ENCODE measurements at places on chromosomes 6 and 20.

GRCh38 chr6:70823651-70824050, 133.2 kb downstream of the B3GAT2 start:
- DNase-seq, result no peak

GRCh38 chr6:161246725-161247124, 27.1 kb downstream of the AGPAT4 start:
- no peak for DNase-seq

DNA sequence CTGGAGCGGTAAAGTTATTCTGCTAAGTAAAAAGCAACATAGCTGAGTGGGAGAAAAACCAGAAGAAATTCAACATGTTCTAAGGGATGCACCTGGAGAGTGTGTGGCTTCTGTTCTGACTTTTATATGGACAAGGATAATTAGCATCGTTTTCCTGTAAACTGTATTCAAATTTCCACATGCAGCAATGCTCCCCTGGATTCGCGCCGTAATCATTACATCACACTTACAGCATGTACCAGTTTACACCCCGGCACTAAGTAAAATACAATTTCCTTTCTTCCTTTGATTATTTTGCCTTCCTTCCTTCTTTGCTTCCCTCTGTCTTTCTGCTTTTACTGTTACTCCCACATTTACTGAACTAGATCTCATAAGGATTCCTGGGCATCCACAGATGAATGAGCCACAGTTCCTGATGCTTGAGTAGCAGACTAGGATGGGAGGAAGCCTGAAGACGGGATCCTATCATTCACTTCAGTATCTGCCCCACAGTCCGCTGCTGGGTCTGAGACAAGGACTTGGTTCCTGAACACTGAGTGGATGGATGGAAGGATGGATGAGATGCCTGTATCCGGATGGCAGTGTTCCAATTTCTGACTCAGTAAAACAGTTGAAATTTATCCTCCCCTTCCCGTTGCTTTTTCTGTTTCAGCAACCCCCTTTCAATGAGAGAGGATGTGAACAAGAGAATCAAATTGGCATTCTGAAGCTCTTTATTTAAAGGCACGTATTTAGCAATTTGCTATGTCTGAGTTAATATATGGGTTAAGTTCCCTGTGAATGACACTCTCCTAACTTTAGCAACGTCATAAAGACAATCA, 174.6 kb downstream of the GJA10 start:
- DNase-seq, result no peak

DNA sequence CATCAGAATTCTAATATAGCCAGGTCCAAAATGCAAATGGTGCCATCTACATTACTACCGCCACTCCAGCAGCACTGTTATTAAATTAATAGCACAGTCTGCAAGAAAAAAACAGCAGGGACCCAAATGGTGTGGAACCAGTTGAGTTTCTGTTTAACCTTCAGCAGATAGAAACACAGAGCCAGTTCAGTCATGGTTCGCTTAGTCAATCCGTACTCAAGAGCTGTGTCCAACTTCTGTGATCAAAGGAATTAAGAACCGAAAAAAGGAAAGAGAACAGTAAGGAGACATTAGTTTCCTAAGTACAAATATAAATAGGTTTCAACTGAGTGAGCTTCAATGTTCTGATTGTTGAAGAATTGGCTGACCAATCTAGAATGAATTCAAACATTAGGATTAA, 107.7 kb downstream of the TRDN start:
- DNase-seq, result no peak

- no peak for DNase-seq
Measured at GRCh38 chr20:821046-821730, 12.3 kb upstream of the FAM110A start.

DNA sequence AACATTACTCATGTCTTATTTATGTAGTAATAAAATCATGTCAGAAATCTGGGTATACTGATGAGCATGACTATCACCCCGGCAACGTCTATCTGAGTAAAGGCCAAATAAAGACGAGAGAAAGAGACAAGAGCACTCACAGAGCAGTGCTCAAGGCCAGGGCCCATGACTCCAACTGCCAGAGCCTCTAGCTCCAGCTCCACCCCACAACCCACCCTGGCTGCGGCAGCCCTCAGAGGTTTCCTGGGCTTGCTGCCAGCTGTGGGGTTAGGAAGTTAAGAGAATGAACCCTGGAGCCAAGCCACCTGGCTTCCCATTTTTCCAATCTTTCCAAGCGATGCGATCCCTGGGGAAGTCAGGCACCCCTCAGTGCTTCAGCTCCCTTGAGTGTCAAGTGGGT, 92.0 kb upstream of the PAX1 start:
- no peak for DNase-seq

DNA sequence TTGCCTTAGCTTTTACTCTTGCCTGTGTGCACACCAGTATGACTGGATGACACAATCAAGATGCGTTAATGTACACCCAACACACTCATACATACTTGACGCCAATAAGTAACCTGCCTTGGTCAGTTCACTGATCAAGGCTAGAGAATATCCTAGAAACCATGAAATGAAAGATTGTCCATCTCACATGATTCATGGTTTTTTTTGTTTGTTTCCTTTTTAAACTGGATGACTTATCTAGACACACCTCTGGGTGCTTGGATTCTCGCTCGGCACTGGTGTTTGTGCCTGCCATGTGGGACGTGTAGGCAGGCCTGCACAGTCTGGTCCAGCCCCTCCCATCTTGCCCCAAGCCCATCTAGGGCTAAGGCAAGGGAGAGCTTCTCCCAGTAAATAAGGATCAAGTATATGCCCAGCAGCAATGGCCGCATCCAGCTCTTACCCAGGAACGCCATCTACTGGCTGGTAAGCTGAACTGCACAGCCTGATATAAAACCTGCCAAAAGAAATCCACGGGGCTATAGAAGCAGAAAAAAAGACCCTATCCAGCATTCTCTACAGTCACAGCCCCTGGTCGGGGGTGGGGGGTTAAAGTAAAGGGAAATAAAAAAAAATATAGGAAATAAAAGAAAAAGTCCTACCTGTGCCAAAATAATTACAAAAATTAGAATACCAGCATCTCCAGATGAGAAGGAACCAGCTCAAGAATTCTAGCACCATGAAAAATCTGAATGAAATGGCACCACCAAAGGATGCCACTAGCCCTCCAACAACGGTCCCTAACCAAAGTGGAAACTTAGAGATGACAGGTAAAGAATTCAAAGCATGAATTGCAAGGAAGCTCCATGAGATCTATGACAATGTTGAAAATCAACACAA, 73.3 kb downstream of the OTOR start:
- DNase-seq, result no peak

DNA sequence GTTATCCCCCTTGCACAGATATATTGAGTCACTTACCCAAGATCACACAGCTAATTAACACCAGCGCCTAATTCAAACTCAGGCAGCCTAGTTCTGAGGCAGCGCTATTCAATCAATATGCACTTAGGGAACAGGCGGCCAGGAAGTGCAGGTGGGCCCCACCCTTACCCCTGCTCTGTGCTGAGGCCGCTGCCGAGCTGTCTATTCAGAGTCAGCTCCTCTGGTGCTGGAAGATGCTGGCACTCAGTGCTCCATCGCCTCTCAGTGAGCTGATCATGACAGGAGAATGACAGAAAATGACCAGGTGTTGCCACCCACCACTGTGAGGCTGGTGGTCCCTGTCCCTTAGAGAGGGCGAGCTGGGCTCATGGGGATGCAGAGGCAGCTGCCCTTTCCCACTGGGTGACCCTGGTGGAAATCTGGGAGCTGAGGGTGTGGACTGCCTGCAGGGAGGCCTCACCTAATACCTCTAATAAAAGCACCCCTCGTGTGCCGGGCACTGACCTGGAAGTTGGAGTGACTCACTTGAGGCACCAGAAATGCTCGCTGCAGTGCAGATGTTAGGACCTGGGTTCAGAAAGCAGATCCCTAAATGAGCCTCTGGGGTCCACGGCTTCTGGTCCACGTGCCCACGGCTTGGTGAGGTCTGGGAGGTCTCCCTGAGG, 42.5 kb upstream of the CD93 start:
- no peak for DNase-seq

DNA sequence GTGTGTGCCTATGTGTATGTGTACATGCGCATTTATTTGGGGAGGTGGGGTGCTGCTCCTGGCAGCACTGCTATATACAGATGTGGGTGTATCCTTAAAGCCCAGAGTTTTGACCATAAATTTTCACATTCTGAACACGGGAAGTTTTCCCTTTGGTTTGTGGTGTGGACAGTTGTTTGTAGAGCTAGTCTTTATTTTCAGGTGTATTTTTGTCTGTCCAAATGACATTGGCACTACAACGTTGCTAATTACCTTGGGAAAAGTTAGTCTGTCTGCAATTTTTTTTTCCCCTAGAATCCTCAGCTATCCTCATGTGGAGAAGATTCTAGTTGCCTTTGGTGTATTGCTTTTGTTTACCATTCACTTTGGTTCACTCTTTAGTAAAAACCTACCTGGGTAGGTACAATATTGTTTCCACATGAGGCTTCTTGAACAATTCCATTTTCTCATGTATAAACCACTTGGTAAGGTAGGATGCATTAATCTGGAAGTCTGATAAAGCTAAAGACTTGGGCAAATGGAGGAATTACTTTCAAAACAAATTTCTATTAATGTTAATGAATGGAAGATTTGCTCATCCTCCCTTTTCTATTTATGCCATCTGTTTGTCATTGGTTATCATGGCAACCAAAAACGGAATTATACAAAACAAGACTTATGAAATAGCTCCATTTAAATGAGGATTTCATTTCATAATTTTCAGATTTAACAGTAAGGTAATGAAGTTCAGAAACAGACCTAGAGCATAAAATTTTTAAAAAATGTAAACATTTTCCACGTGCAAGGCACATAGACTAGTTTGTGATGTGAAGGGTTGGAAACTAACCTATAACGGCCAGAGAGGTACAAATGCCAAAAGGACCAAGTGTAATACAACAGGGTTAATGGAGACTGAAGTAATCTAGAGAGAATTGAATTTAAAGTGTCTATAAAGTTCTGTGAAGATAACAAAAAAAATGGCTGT, 3.9 kb downstream of the CCN2 start:
- DNase-seq, result no peak

DNA sequence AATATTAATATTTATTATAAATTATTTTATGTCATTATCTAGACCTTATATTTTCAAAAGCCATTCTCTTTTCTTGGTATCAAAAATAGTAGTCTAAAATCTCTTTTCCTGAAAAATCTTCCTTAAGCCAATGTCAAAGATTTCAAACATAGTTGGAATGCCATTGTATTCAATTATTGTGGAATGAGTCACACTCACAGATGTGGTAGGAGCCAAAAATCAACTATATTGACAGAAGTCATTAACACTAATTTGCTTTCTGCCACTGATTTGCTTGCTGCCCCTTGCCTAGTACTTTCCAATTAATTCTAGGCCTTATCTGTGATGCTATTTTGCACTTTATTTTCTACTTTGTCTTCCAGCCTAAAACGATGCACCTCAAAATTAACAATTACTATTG, 1326.3 kb upstream of the GJE1 start:
- DNase-seq, result no peak

GRCh38 chr20:25532015-25532751, 53.1 kb downstream of the NINL start:
- no peak for DNase-seq

GRCh38 chr6:56686429-56686828, 43.7 kb upstream of the DST start:
- no peak for DNase-seq

- no peak for DNase-seq
Measured at GRCh38 chr6:107646176-107646575, 156.3 kb downstream of the SOBP start.

DNA sequence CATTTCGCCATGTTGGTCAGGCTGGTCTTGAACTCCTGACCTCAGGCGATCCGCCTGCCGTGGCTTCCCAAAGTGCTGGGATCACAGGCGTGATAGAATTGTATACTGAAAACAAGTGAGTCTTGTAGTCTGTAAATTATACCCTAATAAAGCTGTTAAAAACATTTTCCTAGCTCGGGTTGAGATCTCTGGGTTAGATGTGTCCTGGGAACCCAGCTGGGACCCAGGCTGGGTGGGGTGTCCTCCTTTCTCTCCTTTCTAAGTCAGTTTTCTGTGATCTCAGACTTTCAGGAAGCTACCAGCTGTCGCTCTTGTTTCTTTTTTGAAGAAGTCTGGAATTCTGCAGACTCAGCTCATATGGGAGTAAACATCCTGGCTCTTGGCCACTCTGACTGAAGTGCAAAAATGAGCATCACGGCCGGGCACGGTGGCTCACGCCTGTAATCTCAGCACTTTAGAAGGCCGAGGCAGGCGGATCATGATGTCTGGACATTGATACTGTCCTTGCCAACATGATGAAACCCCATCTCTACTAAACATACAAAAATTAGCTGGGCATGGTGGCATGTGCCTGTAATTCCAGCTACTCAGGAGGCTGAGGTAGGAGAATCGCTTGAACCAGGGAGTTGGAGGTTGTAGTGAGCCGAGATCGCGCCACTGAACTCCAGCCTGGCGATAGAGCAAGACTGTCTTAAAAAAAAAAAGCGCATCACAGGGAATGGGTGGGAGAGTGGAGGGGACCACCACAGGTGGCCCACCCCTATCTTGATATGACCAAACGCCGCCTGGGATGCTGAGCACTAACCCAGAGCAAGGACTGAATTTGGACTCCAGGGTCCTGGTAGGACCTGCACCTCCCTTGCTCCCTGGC, 9.9 kb upstream of the PCIF1 start:
- DNase-seq, result no peak

DNA sequence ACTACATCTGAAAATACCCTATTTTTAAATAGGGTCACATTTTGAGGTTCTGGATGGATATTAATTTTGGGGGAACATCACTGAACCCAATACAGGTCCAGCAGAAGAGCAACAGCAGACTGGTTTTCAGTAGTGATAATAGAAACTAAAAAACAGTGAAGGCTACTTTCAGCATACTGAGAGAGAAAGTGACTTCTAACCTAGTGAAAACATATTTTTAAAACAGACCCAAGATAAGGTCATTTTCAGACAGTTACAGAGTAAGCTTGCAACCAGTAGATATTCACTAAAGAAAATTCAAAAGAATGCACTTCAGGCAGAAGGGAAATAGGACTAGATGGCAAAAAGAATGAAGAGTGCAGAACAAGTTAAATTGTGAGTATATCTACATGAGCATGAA, 42.0 kb upstream of the TMEM244 start:
- DNase-seq, result no peak

- no peak for DNase-seq
Measured at GRCh38 chr6:32127409-32127716, 683 bp downstream of the ATF6B start.

- DNase-seq, result no peak
Measured at GRCh38 chr6:56551409-56552120, 91.1 kb downstream of the DST start.

GRCh38 chr6:131979515-131980337, 28.6 kb upstream of the CCN2 start:
- DNase-seq, result no peak

DNA sequence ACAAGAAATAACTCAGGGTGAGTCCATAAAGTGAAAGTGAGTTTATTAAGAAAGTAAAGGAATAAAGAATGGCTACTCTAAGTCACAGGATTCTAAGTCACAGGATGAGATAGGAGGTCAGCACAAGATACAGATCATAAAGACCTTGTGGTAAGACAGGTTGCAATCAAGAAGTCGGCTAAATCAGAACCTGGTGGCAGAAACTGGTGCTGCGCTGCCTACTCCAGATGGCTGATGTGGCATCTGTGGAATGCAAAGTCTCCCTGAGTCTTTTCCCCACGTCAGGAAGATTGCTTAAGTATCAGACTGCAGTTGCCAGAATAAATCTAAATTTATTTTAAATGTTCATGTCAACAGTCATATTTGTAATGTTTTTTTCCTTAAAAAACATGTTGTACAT, 10.7 kb upstream of the KCNK15 start:
- DNase-seq, result no peak

GRCh38 chr6:123276546-123276980, 280.5 kb downstream of the CLVS2 start:
- DNase-seq, result no peak
